ENCODE measurements at places on chromosomes 3 and 15.

- no peak for DNase-seq
Observed at GRCh38 chr3:80993241-80993945, 768.1 kb downstream of the GBE1 start.

DNA sequence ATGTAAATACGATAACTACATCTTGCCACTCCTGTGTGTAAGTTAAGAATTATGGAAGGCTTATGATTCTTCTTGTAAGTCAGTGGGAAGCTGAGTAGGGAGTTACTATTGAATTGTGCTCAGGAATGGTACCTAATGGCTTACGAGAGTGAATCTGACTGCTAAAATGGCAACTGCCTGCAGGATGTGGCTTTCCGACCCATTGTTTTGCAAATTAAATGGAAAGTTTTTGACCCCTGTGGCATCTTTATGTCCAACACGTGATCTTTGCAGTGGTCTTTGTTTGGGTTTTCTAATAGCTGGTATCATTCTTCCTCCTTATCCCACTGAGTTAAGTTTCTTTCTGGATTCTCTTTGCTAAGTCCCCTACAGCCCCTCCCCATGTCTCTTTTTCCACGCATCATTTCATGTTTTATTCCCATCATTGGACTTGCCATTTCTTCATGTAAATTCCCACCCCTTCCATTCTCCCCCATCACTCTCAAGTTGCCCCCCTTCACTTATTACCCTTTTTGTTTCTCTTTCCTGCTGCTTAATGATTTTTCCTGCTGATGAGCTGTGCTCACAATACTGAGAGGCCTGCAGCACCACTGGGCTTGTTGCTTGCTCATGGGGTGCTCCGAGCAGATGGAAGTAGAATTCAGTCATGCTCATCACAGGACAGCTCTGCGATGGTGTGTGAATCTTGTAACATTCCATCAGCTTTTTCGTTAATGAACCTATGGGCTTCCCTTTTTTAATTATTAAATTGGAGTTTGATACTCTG is 428.2 kb upstream of the IL12A start:
- no peak for DNase-seq

- no peak for DNase-seq
Observed at GRCh38 chr3:23390446-23390845, 187.3 kb downstream of the UBE2E2 start.

DNA sequence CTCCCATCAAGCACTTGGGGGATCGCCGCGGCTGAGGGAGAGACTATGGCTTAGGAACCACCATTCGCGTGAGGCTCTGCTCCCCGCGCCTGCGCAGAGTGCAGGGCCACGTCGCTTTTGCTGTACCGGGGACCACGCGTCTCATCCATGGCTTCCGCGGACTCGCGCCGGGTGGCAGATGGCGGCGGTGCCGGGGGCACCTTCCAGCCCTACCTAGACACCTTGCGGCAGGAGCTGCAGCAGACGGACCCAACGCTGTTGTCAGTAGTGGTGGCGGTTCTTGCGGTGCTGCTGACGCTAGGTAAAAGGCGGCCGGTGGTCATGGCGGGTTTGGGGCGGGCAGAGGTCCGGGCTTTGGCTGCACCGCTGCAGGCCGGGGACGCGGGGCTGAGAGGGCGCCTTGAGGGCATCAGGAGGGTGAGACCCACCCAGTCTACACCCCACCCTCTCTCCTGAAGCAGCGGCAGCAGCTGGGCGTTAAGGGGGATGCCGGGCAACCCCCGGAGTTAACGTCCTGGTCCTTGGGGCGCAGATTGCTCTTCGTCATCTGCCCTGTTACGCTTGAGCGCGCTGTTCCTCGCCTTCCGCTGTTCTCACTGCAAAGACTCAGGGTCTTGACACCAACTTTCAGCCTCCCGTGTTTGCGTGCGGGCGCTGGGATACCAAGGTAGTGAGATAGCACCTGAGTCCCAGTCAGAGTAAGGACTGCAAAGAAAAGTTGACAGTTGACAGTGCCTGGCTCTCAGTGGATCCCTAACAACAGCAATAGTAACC is at the start of gene SRPRB:
Gene SRPRB, plus strand, starts transcription at position 114 of the 774 bp plus-strand sequence. Its CDS starts 34 bp downstream, at position 148.
- peak; percentile 87 for DNase-seq

GRCh38 chr3:141729240-141729639 is 8.9 kb upstream of the RNF7 start:
- no peak for DNase-seq

DNA sequence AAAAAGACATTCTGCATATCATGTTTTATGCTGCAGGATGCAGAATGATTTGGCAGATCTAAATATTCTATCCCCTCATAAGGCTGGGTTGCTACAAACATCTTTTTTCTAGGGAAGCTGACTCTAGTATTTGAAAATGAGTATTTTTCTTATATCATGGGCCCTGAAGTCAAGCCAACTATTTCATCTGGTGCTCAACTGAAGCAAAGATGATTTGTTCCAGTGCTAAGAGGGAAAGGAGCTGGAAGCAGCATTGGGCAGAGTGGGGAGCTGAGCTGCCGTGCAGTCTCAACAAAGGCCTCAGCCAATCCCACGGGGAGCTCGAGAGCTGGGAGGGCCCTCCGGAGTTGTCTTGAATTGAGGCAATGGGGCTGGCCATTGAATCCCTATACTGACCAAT is 155.3 kb upstream of the SLCO3A1 start:
- no peak for DNase-seq

GRCh38 chr3:160475884-160476283 is 26.3 kb upstream of the TRIM59 start:
- DNase-seq: no peak

DNA sequence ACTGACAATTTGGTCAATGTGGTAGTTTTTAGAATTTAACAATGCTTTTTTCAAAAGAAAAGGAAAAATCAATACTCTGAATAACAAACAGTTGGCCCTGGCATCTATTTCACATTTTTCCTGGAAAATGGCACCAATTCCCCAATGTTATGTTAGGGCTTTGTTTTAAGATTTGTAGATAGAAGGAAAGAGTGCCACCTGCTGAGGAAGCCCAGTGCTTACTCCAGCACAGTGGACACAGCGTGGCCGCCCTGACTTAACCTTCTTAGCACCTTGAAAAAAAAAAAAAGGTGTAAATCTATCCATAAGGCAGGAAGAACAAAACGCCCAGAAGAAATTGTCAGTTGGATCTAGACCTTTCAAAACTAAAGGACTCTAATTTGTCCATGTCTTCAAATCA is 110.7 kb upstream of the CNTN4 start:
- DNase-seq: no peak

GRCh38 chr3:9298236-9298635 is 48.8 kb upstream of the SRGAP3 start:
- no peak for DNase-seq
